ENCODE measurements at places on chromosomes 1 and 21.

- no peak for DNase-seq
Observed at GRCh38 chr1:97073936-97074335, 352.4 kb downstream of the PTBP2 start.

DNA sequence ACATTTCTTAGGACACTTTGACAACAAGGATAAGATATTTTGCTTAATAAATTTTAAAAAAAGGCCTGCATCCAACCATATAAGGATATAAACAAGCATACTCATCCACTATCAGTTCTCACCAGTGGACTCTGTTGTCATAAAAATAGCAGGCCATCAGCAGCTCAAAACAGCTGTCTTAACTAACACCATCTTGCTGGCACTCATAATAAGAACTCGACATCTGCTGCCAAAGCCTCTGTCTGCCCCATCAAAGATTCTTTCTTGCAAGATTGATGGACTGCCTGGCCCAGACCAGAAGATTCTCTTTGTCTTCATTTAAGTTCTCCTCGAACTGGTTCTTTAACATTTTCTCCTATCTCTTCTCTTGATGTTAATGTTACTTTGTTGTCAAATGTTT lies 10.1 kb downstream of the JMJD4 start:
- no peak for DNase-seq

GRCh38 chr1:165924117-165924516 lies 96.7 kb downstream of the UCK2 start:
- no peak for DNase-seq

DNA sequence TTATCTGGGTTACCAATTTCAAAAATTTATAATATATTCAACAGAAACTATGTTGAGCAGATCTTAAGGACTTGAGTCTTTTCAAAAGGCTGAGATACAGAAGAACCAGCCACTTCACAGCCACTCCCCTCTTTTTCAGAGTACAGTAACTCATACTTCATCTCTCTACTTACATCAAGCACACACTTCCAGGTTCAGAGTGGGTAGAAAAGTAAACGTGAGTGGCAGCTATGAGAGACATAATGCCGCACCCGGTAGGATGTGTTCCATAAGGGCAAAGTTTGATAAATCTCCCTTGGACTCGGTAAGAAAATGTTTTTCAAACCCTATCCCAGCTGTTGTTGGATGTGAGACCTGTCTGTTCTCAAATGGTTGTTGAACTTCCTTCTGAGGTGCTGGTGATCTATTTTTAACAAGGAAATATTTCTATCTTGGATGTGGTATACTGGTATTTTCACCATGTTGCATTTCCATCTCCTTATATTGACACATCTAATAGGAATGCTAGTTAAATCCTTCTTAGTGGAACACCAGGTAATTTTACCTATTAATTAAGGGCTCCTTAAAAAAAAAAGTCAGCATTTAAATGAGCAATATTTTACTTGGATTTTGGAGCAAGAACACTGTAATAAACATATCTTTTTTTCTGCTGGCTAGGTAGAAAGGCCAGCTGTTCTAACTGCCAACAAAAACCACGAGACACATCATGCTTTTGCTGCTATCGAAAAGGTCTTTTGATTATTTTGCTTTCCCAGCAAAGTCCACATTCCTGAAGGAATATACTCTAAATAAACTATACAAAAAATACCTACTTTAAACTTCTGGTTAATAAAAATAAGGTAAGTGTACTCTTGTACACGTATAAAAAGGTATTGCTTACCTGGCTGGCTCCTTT lies 28.2 kb downstream of the CNN3 start:
- DNase-seq = no peak

DNA sequence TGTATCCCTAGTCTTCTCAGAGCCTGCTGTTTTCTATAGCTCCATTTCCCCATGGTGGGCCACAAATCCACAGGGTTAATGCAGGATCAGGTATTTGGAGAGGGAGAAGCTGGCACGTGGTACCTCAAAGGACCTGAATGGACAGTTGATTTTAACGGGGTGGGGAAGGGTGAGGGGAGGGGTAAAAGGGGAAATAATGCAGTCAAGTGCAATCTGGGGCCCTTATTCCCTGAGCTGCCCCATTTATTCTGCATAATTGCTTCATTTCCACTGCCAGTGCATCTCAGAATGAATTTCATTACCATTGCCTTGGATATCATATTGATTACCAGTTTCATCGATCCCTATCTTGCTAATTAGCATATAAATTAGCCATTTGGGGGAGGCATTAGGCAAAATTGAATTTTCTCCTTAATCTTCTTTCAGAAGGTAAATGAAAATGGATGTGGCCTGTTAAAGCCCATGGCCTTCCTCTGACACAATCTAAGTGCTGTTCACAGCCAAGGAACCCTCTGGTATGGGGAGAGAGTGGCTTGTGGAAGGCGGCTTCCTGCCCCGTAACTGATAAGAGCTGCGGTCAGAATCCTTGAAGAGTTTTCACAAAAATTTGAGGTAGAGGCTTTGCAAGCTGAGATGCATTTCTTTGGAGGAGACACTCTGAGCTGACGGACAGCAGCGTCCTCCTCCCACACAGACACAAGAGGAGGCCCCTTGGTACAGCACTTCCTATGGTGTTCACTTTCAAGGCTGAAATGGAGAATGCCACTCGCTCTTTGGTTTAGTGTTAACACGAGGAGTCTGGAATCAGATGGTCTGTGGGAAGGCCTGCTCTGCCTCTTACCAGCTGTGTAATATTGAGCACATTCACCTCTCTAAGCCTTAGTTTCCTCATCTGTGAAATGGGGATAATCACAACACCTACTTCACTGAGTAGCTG lies 34.4 kb downstream of the PHC2 start:
- DNase-seq = peak; percentile 11

GRCh38 chr1:183989078-183989577 lies 48.4 kb downstream of the COLGALT2 start:
- DNase-seq = peak; percentile 19

GRCh38 chr1:14780271-14780670 lies 181.8 kb downstream of the KAZN start:
- no peak for DNase-seq

- no peak for DNase-seq
Observed at GRCh38 chr1:117427297-117427696, 60.0 kb downstream of the MAN1A2 start.

DNA sequence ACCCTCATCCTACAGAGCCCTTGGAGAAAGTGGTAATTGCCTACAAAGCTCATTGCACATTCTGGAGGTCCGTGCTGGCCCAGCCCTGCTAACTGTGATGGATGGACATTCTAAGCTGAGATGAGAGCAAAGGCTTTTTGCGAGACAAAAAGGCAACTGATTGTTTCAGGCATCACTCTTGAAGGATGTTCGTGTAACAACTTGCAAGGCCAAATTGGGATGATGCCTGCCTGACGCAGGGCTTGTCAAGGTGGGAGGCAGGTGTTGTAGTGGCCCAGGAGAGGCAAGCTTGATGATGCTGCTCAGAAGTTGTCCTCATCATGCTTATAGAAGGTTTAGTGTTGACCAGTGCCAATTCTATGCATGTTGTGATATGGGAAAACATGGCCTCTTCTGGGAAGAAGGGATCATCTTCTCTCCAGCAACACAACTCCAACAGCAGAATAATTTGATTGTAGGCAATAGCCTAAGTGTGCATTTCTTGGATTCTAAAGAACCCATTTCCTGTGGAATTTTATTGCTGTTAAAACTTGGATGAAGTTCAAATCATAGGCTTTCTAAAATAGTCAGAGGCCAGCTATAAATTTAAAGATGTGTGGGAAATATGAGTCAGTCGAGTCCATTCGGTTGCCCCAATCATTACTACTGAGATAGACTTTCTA lies 102.5 kb upstream of the COA6 start:
- no peak for DNase-seq

- no peak for DNase-seq
Observed at GRCh38 chr1:150022357-150022756, 11.8 kb upstream of the OTUD7B start.

DNA sequence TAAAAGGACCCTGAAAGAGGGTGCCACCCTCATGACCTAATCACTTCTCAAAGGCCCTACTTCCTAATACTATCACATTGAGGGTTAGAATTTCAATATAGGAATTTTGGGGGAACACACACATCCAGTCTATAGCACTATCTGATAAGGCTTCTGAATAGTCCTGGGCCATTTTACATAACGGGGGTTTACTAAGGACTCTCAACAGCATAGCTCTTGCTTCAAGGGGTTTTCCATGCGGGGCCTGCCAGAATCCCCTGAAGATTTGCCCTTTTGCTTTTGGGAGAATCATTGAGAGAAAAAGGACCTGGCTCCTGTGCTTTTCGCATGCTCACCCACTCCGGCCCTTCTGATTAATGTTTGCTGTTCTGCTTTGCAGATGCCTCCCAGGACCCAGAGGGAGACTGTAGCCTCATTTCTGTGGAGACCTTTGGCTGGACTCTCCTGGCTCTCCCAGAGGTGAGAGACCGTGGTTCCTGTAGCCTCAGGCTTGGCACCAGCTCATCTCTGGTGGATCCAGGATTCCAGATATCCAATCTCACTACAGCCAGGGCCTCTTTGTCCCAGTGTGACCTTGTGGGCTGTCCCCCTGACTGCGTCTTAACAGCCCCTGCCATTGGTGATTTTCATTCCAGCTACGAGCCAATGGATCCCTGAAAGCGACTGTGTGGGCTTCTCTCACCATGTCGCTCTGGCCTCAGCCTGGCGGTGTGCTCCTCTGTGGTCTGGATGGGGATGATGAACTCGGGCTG lies 72.6 kb downstream of the DDR2 start:
- DNase-seq = no peak

- no peak for DNase-seq
Observed at GRCh38 chr1:28954126-28954726, 39.9 kb downstream of the EPB41 start.

- DNase-seq = no peak
Observed at GRCh38 chr1:28421744-28422143, 52.2 kb downstream of the PHACTR4 start.

DNA sequence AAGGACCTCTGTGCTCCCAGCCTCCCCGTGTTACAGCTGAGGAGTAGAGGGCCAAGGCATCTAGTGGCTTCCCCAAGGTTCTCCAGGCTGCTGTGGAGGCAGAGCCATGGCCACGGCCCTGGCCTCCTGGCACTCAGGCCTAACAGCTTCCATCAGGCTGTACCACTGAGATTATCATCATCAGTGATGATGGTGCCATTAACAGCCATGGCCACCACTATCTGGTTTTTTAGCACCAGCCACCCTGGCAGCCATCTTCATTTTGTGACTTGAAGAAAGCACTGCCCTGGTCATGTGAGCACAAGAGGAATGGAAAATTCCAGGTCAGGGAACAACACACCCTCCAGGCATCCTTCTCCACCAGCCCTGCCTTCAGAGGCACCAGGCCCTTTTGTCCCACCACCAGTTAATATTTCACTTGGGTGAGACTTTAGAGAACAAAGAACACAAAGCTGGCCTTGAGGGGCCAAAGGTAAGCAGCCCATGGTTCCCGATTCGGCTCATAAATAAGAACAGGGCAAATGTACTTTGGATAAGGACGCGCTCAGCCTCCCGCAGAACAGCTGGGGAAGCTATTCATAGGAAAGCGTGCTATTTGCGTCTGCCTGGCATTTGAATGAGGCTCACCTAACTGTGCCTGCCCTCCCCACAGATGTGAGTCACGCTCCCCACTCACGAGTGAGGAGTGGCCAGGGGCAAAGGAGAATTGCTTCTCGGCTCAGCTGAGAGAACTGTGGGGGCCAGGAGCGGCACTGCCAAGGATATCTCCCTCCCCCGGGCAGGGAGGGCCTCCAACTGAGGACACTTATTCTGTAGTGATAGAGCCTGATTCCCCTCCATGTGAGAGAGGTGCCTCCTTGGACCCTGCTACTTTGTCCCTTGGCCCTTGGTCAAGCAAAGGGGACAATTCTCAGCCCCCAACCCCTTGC lies 95.6 kb downstream of the CD58 start:
- DNase-seq = no peak

DNA sequence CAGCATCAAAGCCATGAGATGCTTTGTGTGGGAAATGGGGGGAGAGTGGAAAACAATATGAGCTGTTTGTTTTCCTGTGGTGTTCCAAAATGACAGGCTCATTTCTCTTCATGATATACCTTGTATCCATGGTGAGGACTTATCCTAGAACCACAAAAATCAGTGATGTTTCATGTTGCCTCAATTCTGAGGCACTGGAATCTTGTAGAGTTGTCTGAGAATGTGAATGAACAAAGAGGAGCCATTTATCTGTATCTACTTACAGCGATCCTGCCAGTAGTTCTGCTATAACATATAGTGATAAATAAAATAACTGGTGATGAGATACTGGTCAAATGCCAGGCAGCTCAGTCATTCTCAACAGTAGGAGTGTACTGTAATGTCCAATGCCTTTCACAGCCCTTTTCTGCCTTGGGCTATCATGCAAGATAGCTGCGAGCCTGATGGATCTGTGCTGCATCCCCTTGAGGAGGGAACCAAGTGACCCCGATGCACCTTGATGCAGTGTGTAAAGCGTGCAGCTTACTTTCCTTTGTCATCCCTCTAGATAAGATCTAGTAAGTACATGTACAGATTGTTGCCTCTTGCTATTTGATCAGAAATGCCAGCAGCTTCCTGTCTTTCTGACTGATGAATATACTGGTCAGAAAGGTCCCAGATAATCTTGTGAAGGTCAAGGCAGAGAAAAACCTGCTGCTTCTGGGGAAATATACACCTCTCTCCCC lies 52.8 kb downstream of the SLC44A3 start:
- no peak for DNase-seq

DNA sequence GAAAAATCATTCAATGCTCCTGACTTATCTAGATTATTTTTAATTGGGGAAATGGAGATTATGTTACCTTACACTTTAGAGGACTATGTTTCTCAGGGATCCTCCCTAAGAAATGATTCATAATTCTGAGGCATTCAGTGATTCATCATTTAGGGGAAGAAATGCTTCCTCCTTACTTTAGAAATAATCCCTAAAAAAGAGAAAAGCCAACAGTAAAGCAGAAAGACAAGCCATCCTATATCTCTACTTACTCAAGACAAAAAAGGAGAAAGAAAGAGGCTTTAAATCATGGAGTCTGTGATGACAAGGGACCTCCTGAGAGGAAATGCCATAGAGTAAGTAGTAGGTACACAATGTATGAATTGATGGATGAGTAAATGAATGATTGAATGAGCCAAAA lies 137.0 kb downstream of the BRINP2 start:
- no peak for DNase-seq

DNA sequence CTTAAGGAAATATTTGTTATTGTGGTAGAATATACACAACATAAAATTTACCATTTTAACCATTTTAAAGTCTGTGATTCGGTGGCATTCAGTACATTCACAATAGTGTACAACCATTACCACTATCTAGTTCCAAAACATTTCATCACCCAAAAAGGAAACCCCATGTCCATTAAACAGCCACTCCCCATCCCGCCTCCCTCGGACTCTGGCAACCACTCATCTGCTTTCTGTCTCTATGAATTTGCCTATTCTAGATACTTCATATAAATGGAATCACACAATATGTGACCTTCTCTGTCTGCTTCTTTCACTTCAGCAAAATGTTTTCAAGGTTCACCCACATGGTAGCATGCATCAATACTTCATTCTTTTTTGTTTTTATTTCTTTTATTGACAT lies 51.3 kb downstream of the PTP4A2 start:
- no peak for DNase-seq

GRCh38 chr1:111789666-111790316 lies 34.1 kb downstream of the DDX20 start:
- no peak for DNase-seq

Data from activated CD4-positive, alpha-beta T cell treated with anti-CD3 and anti-CD28 coated beads, Interleukin-2, Interleukin-6, amounts not matched to agents 100 ng/mL and 50 ng/mL, durations not matched to agents 16 hours and 8 hours (primary cell).